ENCODE measurements at places on chromosomes 6 and 20.

- DNase-seq: no peak
Observed at GRCh38 chr20:39504710-39505094, 542.6 kb downstream of the DHX35 start.

DNA sequence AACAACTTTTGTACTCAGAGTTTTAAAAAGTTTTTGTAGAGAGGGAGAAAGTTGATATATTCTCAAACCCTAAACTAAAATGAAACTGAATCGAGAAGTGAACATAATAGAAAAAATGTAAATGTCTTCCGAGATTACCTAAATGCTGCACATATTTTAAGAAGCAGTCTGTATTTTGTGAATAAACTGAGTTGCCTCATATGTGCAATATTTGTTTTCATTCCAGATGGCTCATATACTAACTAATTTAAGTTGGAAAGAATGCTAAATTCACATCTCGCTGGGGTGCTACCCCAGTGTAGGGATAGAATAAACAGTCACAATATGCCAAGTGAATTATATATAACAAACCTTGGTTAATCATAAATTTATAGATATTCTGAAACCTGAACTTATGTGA is 285.9 kb upstream of the THEMIS start:
- DNase-seq: no peak

DNA sequence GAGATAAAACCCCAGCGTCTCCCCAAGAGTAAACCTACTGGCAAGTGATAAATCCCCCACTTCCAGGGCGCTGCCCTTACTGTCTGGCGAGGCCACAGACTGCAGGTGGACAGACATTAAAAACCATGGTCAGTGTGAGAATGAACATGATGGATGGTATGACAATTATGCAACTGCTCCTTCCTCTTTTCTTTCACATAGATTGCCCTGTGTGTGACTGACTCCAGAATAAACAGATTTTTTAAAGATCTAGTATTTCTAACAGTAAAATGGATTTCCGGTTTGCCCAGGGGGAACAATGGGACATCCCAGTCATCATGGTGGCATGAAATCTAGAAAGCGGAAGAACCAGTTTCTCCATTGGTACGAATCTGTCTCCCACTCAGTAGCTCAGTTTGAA is 153.7 kb downstream of the FOXC1 start:
- no peak for DNase-seq

GRCh38 chr6:140784573-140784972 is 1348.2 kb upstream of the GJE1 start:
- DNase-seq: peak; percentile 44

DNA sequence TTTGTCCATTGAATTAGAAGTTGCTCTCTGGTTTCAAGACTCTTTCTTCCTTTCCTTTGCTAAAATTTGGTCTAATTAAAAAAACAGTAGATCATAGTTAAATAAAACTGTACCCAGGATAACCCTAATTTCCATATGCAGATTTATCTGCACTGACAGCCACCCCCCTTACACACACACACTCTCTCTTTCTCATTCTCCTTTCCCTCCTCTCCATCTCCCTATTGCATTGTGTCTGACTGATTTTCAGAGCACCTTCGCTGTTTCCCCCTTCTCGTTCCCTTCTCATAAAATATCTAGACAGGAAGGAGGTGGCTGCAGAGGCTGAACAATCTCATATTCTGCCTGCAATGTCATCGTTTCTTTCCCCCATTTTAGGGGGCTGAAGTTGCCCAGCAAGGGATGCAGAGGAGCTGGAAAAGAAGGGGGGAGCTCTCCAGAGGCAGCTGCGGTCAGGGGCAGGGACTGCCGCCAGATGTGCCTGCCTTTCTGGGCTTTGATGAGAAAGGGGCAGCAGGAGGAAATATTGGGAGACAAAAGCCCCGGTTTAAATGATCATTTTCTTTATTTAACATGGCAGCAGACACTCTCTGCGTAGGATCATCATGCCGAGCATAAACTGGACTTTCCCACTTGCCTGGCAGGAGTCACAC is 22.5 kb upstream of the MMS22L start:
- no peak for DNase-seq

- DNase-seq: no peak
Observed at GRCh38 chr20:22682381-22682780, 98.0 kb upstream of the FOXA2 start.

- DNase-seq: no peak
Observed at GRCh38 chr6:106886922-106887797, 87.4 kb downstream of the CD24 start.

DNA sequence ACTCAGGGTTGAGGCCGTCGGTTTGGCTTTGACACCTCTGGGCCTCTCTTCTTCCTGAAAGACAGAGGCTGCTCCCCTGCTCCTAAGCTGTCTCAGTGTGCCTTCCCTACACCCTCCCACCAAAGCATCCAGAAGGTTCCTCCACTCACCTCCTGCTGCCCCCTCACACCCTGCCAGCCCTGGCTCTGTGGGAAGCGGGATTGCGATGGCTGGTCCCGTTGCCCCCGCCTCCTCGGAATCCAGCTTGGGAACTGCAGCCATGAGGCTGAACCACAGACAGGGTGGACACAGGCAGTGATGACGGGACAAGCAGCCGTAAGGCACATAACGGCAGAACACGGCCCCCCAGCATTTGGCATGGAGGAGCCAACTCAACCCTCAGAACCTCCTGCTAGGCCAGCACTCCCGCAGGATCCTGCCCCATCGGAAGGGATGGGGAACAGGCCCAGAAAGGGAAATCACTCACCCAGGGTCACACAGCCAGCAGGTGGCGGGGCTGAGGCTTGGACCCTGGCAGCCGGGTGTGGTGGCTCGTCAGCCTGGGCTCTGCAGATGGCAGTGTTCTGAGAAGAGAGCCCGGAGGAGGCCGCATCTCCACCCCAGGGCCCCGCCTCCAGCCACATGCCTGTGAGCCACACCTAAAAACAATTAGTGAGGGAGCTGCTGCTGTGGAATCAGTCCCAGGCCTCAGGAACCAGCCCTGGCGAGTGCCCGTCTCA is 139.6 kb downstream of the PHACTR3 start:
- DNase-seq: peak; percentile 10

- DNase-seq: no peak
Observed at GRCh38 chr6:12111363-12111670, 99.2 kb downstream of the HIVEP1 start.

- no peak for DNase-seq
Observed at GRCh38 chr6:2119275-2119674, 126.1 kb downstream of the GMDS start.

DNA sequence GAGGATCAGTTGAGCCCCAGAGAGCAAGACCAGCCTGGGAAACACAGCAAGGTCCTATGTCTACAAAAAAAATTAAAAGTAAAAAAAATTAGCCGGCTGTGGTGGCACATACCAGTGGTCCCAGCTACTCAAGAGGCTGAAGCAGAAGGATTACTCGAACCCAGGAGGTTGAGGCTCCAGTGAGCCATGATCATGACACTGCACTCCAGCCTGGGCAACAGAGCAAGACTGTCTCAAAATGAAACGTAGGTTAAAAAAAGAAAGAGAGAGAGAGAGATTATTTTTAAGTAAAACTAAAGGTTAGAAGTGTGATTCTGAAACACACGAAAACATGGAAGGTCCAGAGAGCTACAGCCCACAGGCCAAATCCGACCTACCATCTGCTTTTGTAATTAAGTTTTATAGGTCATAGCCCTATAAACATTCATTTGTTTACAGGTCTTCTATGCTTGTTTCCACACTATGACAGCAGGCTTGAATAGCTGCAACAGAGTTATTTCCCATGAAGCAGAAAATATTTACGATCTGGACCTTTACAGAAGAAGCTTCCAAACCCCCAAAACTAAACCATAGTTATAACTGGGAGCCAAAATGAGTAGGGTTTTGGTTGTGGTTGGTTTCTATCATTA is 279.7 kb downstream of the GMDS start:
- DNase-seq: peak; percentile 54

- no peak for DNase-seq
Observed at GRCh38 chr6:43827898-43828297, 57.9 kb downstream of the VEGFA start.

GRCh38 chr20:33393609-33394008 is 7.7 kb downstream of the CDK5RAP1 start:
- no peak for DNase-seq

GRCh38 chr6:147071776-147072175 is 132.4 kb upstream of the STXBP5 start:
- DNase-seq: no peak

DNA sequence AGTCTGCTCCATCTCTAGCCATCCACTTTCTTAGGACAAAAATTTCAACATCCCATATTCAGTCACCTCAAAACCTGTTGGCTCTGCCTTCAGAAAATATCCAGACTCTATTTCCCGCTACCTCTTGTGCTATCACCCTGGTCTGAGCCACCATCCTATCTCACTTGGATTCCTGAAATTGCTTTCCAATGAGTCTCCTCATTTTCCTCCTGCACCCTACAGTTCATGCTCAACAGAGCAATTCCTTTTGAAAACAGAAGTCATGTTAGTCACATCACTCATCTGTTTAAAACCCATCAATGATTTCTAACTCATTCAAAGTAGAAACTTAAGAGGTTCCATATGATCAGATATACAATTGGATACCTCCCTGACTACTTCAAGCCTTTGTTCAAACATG is 229.9 kb downstream of the ADGRG6 start:
- DNase-seq: peak; percentile 62

- DNase-seq: no peak
Observed at GRCh38 chr6:39839445-39839844, 47.3 kb downstream of the DAAM2 start.

DNA sequence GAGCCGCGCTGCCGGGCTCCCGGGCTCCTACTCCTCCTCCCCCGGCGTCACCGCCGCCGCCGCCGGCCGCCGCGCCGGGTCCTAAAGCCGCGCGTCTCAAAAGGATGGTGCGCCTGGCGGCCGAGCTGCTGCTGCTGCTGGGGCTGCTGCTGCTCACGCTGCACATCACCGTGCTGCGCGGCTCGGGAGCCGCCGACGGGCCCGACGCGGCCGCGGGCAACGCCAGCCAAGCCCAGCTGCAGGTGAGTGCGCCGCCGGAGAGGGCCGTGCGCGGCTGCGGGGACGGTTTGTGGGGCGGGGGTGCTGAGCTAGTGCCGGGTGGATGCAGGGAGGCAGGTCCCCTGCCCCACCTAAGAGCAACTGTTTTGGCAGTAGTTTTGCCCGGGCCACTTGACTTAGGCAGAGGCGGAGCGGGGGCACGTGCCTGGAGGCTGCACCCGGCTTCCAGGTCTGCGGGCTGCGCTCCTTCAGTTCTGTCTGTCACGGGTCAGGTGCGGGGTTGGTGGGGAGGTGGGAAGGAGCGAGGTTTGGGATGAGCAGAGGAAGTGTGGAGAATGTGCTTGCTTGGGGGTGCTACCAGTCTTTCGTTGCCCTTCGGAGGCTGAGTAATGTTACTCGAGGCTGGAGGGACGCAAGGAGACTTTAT is 722 bp downstream of the ISM1 start:
- DNase-seq: peak; percentile 67

GRCh38 chr6:110557199-110557598 is 80.8 kb upstream of the SLC22A16 start:
- no peak for DNase-seq

DNA sequence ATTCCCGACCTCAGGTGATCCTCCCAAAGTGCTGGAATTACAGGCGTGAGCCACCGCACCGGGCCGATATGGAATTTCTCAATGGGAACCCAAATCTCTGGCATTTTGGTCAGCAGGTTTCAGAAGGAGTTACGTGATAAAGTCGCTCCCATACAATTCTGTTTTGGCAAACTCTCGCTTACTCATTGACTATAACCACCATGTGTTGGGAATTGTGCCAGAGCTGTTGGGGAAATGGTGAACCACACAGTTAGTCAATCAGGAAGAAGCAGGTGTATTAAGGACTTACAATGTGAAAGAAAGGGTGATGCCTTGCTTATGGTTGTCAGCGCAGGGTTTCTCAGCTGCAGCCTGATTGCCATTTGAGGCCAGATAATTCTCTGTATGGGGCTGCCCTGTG is 410.5 kb downstream of the QKI start:
- peak; percentile 58 for DNase-seq

GRCh38 chr6:69953491-69953890 is 87.1 kb downstream of the COL19A1 start:
- no peak for DNase-seq

DNA sequence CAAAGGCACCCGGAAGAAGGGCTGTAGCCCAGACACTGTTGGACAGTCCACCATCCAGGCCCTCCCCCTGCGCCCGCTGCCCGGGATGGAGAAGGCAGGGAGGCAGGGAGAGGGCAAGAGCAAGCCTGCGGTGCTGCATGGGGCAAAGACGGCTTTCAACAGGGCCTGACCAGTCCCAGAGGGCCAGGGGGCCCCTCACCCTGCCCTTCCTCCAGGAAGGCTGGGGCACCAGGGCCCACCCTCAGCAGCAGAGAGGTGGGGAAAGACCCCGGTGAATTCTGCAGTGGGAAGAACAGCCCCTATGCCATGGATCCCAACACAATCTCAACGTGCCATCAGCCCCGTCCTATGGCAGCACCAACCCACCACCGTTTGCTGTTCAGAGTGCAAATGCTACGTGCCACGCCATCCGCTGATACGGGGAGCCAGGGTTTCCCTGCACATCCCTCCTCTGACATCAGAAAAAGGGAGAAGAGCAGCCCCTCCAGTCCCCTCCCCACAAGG is 41.1 kb downstream of the RRBP1 start:
- DNase-seq: no peak

- peak; percentile 83 for DNase-seq
Observed at GRCh38 chr6:56766806-56767178, 124.1 kb upstream of the DST start.

GRCh38 chr6:65948062-65948461 is 241.0 kb upstream of the EYS start:
- no peak for DNase-seq

DNA sequence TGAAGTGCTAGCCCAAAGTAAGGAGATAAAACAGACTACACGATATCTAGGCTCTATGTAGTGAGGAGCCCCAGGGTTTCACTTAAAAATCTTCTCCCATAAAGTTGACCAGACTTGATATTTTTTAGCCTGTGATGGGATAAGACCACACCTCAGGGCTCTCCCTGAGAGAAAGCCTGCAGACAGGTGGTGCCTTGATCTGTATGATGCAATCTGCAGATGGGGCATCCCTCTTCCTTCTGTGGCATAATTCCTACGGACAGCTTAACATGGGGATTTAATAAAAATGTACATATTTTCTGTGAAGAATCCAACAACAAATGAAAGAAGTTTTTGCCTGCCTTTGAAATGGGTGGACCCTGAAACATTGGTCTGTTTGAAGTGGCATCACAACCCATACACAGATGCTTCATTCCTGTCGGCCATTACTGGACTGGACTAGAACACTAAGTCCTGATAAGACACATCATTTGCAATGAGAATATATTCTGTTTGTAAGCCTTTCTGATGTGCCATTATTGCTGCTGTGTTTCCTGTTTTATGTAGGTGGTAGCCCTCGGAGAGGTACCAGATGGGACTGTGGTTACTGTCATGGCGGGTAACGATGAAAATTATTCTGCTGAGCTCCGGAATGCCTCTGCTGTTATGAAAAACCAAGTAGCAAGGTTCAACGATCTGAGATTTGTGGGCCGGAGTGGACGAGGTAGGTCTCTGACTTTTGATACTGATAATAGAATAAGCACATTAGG is 53.8 kb upstream of the SUPT3H start:
- no peak for DNase-seq

DNA sequence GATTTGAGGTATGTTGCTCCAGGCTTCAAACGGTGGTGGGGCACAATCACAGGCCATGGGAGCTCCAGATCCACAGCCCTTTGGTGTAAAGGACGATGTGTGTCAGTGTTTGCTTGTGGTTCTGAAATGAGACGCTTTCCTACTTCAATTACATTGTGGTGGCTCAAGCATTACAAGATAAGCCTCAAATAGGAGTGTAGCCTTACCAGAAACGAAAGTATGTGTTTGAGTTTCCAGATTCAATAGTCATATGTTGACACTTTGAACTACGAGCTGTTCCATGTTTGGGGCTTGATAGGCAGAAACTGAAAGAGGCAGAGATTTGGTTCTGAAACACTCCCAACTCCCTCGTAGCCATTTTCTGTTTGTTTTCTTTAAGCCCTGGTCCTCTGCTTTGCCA is 187.1 kb downstream of the MYLK4 start:
- no peak for DNase-seq

Measured in EH (cell line).